ENCODE measurements at places on chromosomes 7 and 10. TPM values are rescaled to one million over a fixed set of nuclear protein-coding genes. Genes with fewer than 3 reads are reported as not detected.

- DNase-seq = no peak
These were observed 532.5 kb upstream of the C7orf33 start for GRCh38 chr7:148058092-148058491.

DNA sequence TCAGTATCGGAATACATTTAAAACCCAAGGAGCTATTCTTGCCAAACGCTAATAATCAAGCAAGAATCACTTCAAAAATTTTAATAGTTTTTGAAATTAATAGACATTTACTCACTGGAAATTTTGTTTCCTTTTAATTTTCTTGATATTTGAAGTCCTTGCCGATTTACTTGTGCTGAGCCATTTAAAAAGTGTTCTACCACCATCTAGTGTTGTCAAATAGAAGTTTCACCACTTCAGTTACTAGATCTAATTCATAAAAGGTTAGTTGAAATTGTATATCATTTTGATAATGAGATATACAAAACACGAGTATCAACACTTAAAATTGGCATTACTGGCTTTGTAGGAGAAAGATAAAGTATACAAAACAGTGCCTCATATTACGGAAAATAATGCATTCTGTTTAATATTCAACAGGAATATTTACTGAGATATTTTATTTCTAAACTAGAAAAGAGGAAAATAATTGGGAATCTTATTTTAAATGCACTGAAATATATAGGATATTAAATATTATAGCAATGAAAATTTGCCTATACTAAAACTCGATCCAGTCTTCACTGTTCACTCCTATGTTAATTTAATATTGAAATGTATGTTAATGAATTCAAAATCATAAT lies 664.8 kb upstream of the SEMA3D start:
- DNase-seq = no peak

- no peak for DNase-seq
These were observed 28.2 kb downstream of the PUS7 start for GRCh38 chr7:105493923-105494315.

DNA sequence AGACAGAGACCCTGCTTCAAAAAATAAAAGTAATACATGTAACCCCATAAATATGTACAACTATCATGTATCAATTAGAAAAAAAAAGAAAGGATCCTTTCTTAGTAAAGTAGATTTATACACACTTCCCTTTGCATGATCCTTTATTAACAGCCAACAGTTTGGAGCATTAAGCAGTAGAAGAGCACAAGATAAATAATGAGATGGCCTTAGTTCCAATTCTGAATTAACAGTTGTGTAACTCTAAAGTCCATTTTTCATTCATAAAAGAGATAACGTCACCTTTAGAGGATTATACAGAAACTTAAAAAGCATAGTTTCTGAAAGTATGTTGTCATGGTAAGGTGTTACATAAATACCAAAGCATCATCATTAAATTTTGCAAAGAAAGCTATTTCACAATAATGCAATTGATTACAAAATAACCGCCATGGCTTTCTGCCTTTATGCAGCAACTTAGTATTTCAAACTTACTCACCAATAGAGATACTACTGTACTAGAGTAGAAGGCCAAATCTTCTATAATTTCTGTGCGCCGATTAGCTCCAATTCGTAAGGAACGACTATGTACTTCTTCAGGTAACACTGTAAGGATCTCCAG lies 40.3 kb downstream of the TNPO3 start:
- DNase-seq = no peak

DNA sequence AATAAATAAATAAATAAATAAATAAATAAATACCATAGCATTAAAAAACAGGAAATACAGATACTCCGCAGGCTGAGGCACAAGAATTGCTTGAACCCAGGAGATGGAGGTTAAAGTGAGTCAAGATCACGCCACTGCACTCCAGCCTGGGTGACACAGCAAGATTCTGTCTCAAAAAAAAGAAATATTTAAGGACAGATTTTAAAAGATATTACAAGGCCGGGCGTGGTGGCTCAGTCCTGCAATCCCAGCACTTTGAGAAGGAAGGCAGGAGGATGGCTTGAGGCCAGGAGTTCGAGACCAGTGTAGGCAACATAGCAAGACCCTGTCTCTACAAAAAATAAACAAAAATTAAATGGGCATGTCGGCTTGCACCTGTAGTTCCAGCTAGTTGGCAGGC lies 17.5 kb upstream of the SNX8 start:
- no peak for DNase-seq

DNA sequence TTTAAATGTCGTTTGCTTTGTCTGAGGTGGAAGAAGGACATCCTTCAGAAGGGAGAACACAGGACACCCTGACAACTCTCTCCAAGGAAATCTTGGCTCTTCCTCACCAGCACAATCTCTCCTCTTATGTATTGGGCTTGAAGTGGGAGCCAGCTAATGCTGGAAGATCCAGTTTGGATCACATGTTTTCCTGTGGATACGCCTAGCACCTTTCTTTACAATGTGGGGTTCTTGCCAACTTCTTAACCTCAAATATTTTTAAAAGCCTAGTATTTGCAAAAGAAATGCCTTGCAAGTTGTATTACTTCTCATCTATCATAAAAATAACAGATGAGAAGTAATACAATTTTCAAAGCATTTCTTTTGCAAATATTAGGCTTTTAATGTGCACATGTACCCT lies 76.4 kb downstream of the FRMD4A start:
- DNase-seq = no peak

DNA sequence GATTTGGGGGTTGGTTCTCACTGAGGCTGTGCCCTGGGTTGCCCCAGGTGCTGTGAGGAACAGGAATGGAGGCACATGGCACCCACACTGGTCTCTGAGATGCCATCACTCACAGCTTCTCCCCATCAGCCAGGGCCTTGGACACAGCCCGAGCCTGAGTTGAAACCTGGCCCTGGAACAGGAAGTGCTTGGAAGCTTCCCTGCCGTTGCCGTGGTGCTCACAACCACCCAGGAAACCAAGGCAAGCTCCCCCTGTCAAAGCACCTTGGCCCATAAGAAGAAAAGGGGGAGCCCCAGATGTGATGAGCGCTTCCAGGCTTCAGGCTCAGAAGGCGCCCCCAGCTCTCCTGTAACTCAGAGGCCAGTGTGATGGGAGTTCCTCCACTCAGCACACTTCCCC lies at the start of gene BTBD16:
Gene BTBD16, plus strand, starts transcription at position 221 of the 400 bp plus-strand sequence. CDS start 3,786 bp downstream, outside the sequence.
- no peak for DNase-seq

DNA sequence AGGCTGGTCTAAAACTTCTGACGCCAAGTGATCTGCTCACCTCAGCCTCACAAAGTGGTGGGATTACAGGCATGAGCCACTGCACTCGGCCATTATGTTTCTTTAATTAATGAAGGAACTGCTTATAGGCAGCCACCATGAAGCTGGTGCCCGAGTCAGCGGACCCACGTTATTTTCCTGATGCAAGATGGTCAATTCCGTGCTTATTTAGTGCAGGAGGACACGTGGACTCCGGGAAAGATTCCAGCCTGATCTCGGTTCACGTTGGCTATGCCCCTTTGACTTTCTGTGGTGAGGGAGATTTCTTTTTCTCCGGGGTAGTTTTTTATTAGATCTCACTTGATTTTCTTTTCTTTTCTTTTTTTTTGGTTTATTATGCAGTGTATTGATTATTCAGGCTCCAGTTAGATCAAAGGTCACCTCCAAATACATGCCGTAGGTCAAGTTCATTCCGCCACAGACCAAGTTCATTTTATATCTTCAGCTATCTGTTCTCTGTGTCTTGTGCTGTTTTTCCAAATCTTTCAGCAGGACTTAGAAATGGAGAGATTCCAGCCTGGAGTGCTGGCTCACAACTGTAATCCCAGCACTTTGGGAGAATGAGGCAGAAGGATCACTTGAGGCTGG lies 8.3 kb downstream of the CAMK1D start:
- no peak for DNase-seq

DNA sequence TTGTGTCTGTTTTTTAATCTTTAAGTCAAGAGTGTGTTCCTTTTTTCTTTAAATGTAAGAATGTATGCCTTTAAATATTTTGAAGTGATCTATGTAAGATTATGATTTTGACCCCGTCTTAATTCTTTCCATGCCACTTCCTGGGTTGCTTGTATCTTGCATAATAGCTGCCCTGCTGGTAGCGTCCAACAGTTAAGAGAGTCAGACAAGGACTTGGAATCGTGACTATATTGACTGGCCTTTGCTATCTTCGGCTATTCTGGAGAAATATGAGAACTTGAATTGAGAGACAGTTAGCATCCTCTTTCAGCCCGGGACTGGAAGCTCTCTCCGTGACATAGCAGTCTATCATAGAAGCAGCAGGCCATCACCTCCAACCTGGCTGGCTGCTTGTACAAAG lies 13.0 kb downstream of the NRP1 start:
- DNase-seq = no peak

GRCh38 chr7:124205526-124205925 lies 172.7 kb upstream of the TMEM229A start:
- no peak for DNase-seq

DNA sequence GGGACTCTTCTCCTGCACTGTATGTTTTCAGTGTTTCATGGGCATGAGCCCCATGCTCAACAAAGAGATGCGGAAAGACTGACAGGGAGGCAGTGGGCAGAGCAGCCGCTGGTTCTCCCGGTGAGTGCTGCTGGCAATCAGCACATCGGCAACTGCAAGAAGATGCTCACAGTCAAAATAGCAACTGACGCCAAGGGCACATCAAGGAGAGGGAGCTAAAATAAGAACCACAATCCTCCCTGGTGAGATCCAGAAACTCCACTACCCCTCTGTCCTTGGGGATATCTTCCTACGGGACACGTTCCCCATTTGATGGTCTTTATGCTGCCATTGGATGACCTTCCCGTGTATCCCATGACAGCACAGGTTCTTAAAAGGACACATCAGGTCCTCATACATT lies 28.9 kb upstream of the SVIL start:
- DNase-seq = no peak

DNA sequence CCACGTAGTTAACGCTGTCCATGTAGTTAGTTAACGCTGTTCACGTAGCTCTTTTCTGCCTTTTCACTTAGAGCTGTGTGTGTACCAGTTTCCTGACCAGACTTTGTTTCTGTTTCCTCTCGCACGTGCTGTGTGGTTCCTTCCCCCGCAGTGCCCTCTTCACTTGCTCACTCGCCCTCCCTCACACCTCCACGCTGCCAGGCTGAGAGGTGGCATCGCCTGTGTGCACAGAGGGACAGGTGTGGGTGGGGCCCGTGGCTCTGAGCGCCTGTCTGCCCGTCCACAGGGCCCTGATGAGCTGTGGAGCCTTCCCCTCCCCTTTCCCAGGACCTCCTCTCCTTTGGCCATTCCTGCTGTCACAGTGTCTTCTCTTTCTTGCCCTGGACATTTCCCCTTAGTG lies 30.6 kb downstream of the WDR37 start:
- no peak for DNase-seq

DNA sequence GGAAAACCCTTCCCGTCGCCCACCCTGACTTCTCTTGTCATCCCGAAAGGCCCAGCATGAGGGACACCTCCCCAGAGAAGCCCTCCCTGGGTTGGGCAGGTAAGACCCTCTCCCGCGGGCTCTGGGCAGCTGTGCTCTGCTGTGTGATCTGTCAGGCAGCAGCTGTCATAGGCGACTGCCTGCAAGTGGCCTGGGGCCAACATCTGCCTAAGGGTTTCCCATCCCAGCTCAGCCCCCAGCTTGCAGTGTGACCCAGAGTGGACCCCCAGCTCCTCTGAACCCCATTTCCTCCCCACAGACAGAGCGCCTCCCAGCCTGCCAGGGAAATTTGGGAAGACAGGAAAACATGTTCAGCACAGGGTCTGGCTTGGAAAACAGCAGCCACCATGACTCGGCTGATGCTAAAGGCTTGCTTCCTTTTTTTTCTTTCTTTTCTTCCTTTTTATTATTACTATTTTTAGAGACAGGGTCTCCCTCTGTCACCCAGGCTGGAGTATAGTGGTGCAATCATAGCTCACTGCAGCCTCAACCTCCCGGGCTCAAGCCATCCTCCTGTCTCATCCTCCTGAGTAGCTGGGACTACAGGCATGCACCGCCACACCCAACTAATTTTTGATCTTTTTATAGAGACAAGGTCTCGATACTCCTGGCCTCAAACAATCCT lies 18.3 kb upstream of the TNRC18 start:
- DNase-seq = no peak

DNA sequence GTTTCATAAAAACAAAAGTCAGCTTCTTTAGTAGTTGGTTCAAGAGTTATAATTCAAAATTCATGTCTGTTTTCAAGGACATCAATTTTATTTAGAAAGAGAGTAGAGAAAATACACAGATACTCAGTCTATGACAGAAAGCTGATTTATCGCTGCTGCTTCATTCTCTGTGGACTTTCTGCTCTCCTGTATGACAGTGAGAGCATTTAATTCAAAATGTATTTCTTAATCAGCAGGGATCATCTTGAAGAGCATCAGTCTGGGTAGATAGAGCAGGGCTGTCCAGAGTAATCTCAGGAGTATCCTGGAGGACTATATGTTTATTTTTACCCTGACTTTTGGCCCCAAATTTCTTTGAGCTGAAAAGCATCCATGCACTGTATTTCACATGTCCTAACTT lies 1676.7 kb downstream of the REEP3 start:
- DNase-seq = no peak

GRCh38 chr10:488933-489215 lies 200.6 kb downstream of the DIP2C start:
- no peak for DNase-seq

DNA sequence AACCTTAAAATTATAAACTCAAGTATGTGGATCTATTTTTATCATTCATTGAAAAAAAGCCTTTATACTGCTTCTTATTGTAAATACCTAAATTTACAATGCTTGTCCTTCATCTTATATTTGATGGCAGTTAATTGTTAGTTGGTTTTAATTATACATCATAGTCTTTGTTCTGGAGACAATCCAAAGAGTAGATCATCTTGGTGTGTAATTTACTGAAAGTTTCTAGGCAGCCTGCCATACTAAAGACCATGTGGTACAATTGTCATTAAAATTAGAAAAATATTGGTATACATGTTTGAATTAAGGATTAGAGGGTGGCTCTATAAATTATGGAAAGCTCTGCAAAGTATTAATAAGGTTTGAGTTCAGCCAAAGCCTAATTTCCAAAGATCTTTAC lies 231.4 kb downstream of the KCND2 start:
- DNase-seq = no peak

The NUDT5 gene
- 84.8 TPM for polyA plus RNA-seq

The LRIT1 gene
- not detected for polyA plus RNA-seq

The NCOA4 gene
- 193 TPM for polyA plus RNA-seq

The SLC18A2 gene
- polyA plus RNA-seq = 0.62 TPM

The OR6V1 gene
- polyA plus RNA-seq = not detected

The PTF1A gene
- polyA plus RNA-seq = not detected

The ERV3-1 gene
- polyA plus RNA-seq = 26.7 TPM

The MOGAT3 gene
- 1.5 TPM for polyA plus RNA-seq

The SPDYE2 gene
- 3.2 TPM for polyA plus RNA-seq

The MYO1G gene
- polyA plus RNA-seq = 0.47 TPM
